Jurkat, Clone E6-1 (cell line): ENCODE measurements at places on chromosomes 1 and 21.

DNA sequence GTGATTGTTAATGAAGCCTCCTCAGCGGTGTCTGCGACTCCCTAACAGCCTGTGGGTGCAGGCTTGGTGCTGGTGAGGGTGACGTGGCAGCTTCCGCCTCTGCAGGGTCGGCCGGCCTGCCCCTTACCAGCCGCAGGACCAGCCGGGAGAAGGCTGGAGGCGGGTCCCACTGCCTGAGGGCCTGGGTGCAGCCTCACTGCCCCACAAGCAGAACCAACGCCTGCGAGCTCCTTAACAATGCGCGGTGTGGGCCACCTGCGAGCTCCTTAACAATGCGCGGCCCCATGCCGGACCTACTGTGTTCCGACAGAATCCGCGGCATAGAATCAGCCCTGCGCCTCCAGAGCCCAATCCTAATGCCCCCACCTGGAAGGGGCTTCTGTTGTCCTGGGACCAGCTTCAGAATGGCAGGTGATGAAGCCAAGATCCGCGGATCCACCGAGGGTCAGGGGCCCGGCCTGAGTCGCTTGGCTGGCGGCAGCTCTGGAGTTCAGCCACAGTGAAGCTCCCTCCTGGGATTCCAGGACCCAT lies 54.4 kb upstream of the AJAP1 start:
- DNase-seq: no peak

- DNase-seq: no peak
Observed at GRCh38 chr1:59013276-59013927, 229.6 kb upstream of the JUN start.

- no peak for DNase-seq
Observed at GRCh38 chr1:3922851-3923250, 22.8 kb upstream of the C1orf174 start.

- no peak for DNase-seq
Observed at GRCh38 chr1:65146908-65147423, 1.0 kb upstream of the AK4 start.

GRCh38 chr21:29238967-29239290 lies 59.8 kb upstream of the BACH1 start:
- no peak for DNase-seq
